ENCODE measurements at places on chromosomes 3 and 15. TPM values are rescaled to one million over a fixed set of nuclear protein-coding genes. Genes with fewer than 3 reads are reported as not detected.

IGF2BP2 gene
- 42.7 TPM for total RNA-seq

HCLS1 gene
- total RNA-seq: 11.6 TPM

MORC1 gene
- total RNA-seq: 0.90 TPM

KLHL40 gene
- total RNA-seq: 3.5 TPM

FRMD5 gene
- 2.9 TPM for total RNA-seq

IGSF10 gene
- total RNA-seq: 23.2 TPM

ADAMTS9 gene
- total RNA-seq: 120 TPM

FBXO45 gene
- 19.5 TPM for total RNA-seq

POLQ gene
- 7.3 TPM for total RNA-seq

RHOV gene
- total RNA-seq: 9.3 TPM

CCR9 gene
- not detected for total RNA-seq

DNA sequence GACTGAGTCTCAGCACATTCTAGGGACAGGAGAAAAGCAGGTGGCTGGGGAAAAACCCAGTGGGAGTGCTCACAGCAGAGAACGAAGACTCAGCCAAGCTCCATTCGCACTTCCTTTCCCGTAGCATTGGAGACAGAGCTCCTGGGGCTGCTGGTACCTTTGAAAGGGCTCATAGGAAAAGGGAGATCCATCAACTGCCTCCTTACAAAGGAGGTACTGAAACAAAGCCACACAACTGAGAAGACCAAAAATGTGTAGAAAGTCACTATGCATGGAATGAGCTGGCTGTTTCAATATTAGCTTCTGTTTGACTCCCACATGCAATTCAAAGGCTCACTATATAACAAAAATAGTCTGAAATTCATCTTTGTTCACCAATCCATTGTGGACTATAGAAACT lies 16.9 kb downstream of the STIMATE start:
- no peak for DNase-seq

DNA sequence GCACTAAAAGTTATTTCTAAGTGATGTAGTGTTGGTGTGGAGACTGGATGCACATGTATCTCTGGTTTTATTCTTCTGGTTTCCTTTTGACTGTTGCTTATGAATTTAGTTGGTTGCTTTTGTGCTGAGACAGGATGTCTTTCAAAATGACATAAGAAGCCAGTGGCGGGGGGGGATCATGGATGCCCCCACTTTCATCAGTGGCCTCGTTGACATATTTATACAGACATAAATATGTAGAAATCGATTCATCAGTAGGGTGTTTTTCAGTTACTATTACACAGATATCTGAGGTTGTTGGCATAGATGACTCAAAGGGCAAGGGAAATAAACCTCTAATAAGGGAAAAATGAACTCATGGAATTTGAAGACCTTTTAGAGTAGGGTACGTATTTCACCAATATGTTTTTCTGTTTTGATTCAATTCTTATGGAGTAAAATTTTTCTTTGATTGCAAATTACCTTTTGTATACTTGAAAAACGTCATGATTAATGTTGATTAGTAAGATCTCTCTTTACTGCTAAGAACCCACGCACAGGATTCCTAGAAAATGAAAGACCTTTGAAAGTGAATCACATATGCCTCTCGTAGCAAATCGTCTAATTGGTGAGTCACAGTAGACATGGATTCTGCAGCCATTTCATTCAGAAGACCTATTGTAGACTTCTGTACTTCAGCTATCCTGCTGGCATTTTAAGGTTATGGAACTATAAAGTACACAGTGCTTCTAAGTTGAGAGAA lies 97.4 kb upstream of the RBMS3 start:
- DNase-seq: no peak

DNA sequence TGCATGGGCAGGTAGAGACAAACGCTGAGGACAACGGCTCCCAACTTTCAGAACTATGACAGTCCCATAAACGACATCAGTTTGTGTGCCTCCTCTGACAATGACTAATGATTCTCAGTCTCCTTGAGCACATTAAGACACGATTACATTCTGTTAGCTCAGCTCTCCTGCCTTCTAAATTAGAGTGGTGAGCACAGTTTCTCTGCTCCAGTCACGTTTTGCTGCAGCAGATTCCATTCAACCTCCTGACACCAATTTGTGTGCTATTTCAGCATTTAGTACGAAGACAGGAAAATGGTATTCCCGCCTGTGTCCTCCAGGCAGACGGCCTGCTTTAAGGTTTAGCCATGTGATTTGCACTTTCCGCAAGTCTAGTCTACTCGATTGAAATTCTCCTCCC lies 458.4 kb upstream of the CFAP20DC start:
- no peak for DNase-seq

- DNase-seq: no peak
These were observed 14.5 kb downstream of the GOLIM4 start for GRCh38 chr3:168081171-168081771.

DNA sequence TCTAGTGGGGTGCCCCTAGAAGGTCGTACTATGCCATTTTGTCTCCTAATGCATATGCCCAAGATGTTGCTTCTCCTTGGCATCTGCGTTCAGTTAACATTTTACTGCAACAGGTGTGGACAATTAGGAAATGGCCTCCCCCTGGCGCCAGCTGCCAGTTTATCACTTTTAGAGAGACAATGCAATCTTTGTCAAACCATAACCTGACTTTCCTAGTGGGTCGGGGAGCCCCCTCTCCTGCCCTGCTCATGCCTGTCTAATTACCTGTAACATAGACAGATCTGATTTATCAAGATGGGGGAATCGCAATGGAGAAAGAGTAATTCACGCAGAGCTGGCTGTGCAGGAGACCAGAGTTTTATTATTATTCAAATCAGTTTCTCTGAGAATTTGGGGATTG lies 353.7 kb upstream of the SGO1 start:
- no peak for DNase-seq

DNA sequence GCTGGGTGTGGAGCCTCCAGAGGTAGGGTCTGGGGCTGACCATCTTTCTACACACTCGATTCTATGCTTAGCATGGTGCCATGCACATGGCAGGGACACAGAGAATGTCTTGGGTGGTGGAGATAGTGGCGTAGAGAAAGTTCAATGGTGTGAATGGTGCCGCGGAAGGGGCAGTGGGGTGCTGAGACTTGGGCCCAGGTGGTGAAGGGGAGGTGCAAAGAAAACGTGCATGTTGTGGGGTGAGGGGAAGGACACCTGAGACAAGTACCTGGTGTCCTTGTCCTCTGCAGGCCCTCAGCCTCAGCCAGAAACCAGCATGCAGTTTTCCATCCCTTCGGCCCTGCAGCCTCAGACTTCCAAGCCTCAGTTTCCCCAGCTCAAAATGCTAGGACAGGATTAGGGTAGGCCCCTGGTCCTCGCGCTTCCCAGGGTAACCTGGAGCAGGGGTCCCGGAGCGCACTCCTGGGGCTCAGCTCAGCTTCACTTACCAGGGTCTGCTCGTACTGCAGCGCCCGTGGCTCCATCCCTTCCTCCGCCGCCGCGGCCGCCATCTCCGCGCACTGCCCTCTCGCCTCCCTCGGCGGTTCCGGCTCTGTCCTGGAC lies 375 bp downstream of the CLCN2 start:
- no peak for DNase-seq

GRCh38 chr15:84631706-84632272 lies 22.3 kb downstream of the WDR73 start:
- no peak for DNase-seq

DNA sequence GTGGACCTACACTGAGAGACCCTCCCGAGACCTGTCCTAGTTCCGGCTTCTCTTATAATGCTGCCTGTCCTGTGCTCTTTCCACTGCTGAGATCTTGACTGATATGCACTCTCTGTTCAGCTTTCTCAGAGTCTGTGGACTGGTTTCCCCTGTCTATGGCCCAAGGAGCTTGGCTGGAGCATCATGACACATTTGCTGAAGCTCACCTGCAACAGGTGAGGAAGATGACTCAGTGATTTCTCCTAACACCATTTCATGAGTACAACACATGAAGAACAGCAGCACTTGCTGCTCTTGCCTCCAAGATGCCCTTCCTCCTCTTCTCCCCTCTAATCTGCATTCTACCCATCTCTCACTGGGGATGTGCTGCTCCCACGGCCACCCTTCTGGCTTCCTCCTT lies 92.1 kb downstream of the DUT start:
- no peak for DNase-seq

GRCh38 chr3:50466177-50466576 lies 37.3 kb downstream of the CACNA2D2 start:
- no peak for DNase-seq

- DNase-seq: no peak
These were observed 19.3 kb upstream of the SNRK start for GRCh38 chr3:43266995-43267394.

- DNase-seq: no peak
These were observed 57.5 kb downstream of the RBPMS2 start for GRCh38 chr15:64717735-64718495.

- DNase-seq: peak; percentile 45
These were observed 739 bp upstream of the AMOTL2 start for GRCh38 chr3:134374791-134375581.

DNA sequence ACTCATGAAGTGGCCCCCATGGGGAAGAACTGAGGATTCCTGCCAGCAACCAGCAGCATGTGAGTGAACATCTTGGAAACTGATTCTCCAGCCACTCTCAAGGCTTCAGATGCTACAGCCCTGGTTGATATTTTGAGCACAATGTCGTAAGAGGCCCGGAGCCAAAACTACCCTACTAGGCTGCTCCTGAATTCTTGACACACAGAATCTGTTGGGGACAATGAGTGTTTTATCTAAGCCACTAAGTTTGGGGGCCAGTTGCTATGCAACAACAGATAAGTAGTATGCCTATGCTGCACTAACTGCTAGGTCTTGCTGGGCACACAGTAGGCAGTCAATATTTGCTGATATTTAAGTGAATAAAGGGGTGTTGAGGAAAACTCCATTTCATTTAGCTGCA lies 89.9 kb upstream of the CHL1 start:
- DNase-seq: no peak

- DNase-seq: no peak
These were observed 13.6 kb upstream of the AHSG start for GRCh38 chr3:186599142-186599784.

DNA sequence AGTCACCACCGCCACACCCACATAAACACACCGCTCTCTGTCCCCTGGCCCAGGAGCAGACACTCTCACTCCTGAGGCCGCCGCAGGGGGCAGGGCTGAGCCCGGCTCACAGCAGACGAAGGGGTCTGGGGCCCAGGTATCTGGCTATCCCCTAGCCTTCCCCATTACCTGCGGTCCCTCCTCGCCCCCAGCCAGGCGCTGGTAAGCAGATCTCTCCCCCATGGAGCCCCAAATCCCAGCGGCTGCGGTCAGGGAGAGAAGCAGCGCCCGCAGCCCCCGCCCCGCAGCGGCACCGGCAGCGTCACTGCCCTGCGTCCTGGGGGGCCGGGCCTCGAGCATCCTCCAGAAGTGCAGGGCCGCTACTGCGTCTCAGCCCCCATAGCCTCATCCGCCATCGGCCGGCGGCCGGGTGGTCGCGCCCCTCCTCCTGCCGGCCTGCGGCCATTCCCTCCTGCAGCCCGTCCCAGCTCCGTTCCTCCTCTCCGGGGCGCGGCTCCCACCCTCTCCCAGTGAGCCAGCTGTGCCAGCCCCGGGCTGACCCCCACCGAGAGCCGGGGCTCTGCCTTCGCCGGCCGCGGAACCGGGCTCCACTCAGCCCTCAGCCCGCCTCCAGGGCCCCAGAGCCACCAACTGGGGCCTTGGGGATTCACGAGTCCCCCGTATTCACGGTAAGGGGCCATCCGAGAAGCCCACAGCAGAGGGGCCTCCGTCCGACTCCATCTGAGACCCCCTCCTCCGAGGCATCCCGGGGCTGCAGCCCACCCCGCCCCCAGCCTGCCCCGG lies 13.1 kb downstream of the TNK2 start:
- no peak for DNase-seq

- DNase-seq: no peak
These were observed 205.0 kb downstream of the RPLP1 start for GRCh38 chr15:69657626-69658025.

DNA sequence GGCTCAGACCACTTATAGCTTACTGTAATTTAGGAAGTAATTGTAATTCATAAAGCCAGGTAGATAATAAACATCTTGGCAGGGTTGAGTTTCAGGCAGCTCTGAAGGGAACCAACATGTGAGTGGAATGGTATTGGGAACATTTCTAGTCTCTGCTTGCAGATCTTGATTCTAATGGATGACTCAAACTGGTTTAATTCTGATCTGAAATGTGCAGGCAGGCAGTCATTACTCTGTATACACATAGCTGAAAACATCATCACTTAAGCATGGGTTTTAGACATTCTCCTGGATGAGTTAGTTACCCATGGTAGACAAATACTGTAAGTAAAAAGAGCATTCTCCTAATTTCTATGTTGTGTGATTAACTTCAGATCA lies 317.0 kb upstream of the TPRG1 start:
- no peak for DNase-seq

DNA sequence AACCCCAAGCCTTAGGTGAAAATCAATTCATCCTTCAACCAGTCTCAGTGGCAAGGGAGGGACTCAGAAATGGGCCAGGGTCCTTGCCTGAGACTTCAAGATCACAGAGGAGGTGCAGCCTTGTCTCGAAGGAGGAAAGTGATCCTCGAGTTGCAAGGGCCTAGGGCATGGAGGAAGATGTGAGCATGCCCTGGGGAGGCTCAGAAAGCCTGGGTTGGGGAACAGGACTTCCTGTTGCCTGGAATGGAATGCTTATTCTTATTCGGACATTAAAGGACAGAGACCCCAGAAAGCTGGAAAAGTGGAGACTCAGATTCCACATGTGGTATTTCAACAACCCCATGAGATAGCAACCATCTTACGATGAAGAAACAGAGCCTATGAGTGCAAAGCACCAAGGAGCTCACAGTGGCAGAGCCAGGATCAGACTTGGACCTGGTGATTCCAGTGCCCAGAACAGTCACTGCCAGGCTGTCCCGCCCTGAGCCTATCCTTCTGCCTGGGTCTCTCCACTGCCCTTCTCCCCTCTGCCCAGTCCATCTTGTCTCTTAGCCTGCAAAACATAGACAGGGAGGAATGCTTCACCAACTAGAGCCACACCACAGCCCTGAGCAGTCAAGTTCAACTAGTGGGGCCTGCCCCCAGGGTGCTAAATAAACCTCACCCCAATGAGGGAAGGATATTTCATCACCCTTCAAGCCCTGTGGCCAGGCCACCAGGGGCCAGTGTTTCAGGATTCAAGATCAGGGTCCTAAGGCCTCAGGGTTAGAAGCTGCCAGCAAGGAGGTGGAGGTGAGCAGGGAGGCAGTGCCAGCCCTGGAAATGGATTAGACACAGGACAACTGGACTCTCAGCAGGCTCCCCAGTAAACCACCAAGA lies 21.9 kb downstream of the DAPK2 start:
- no peak for DNase-seq

DNA sequence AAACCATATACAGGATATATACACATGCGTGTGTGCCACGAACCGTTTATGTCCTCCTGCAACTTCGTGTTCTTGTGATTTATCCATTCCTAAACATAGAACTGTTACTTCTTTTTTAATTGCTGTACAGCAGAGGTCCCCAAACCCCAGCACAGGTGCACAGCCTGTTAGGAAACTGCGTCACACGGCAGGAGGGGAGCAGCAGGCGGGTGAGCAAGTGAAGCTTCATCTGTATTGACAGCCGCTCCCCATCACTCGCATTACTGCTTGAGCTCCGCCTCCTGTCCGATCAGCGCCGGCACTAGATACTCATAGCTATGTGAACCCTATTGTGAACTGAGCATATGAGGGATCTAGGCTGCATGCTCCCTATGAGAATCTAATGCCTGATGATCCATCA lies 34.9 kb upstream of the NRROS start:
- DNase-seq: no peak

All from urinary bladder (tissue), 4 donors.